ENCODE measurements at places on chromosomes 3 and 15.

- DNase-seq: peak; percentile 80
Observed at GRCh38 chr3:107927361-107928083, 163.3 kb downstream of the CD47 start.

DNA sequence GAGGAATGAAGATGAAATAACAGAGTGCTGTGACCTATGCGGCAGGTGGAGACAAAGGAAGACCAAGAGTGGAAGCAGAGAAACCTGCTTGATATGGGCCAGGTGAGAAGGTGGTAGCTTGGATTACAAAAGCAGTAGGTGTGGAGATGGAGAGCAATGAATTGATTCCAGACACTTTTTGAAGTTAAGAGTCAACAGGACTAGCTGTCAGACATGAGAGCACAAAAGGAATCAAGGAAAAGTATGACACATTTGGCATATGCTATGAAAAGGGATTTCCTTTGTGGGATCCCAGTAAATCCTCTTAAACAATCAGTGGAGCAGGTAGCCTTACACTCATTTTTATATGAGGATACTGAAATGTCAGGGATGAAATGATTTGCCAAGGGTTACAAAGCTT is 160.5 kb downstream of the GREM1 start:
- no peak for DNase-seq

DNA sequence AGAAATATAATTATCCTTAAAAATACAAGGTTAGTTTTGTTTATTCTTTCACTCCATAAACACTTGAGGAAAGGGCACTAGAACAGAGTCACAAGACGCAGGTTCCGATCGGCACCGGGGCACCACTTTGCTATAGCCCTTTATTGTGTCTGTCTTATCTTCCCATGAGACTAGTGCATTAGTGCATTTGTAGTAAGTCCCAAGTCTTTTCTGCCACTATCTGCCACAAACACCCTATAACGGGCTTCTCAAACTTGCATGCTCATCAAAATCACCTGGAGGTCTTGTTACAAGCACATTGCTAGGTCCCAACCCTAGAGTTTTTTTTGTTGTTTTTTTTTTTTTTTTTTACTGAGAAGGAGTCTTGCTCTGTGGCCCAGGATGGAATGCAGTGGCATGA is 213.1 kb downstream of the FOXP1 start:
- DNase-seq: no peak

DNA sequence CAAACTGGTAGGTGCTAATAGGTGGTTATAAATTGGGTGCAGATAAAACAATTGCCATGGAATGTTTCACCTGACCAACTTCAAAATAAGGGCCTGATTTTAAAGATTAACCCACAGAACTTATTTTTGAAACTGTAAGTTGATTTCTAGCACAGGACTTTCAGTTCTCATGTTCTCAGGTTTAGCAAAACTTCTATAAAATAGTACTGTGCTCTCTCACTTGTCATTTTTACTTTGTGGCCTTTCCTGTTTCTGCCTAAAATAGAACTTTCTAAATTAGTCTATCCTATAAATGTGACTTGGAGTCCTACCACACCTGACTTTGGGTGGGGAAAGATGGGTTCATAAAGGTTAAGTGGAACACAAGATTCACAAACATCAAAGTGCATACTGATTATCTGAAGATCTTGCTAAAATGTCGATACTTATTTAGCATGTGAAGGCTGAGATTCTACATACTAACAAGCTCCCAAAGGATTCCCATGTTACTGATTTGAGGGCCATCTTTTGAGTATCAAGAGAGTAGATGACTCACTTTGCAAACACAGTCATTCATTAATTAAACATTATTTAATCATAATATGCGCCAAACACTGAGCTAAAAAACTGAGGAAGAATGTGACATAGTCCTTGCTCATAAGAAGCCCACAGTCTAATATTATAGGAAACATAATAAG is 38.6 kb downstream of the BTLA start:
- DNase-seq: peak; percentile 78

DNA sequence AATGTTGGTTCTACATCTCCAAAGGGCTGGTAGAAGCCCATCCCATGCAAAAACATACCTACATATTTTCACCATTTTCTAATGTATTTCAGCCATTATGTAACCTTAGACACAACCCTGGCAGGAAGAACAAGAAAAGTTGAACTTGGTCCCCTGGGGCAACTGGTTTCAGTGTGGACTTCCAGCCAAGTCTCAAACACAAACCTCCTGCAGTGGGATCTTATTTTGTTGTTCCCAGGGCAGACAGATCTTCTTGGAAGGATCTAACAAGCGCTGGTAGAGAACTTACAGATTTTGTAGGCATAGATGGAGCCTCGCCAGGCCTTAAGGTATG is 96.3 kb downstream of the ADAMTS17 start:
- no peak for DNase-seq

DNA sequence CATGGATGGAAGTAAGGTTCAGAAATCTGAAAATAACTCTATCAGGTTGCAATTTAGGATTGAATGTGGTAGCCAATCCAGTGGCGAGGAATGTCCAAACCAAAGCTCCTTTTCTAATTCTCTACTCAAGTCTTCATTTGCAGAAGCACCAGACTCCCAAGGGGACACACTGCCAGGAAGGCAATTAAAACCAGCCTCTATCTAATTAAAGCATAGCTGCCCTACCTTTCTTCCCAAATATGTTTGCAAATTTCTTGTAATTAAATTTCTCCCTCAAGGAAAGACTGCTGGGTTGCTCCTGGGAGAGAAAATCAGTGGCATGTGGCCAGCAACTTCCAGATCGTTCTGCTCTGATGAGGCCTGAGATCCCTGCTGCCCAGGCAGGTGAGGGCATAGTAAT is 153.4 kb upstream of the MCTP2 start:
- no peak for DNase-seq

DNA sequence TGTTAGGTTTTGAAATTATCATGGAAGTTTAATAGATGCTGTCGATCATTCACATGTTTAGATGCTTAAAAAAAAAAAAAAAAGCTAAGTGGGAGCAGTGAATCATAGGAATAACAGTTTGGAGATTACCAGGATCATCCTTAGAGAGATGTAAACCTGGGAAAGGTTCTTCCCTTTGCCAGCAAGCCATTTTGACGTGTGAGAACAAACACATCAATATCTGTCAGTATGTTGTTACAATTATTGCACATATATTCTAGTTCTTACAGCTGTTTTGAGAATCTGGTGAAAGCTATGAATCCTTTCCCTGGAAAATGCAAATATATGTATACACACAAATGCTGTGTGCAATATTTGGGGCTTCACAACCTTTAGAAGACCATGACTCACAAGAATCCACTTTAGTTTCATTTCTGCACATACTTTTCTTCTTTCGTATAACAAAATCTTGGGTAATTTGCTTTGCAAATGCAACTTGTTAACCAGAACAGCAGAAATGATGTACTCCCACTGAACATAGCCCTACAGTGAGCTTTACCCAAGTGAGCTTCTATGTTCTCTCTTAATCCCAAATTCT is 12.0 kb downstream of the NFKBIZ start:
- DNase-seq: peak; percentile 37

DNA sequence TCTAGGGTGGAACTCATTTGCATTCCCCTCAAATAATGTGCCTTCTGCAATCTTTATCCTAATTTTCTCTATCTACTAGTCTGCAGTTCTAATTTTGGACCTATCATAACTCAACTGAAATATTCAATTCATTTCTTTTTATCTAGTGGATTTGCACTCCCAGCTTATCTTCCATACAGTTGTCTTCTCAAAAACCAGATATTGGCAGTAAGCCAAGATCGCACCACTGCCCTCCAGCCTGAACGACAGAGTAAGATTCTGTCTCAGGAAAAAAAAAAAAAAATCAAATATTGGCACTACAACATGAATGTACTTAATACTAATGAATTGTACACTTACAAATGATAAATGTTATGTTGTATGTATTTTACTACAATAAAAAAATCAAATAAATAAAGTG is 18.0 kb upstream of the CHMP2B start:
- DNase-seq: no peak

DNA sequence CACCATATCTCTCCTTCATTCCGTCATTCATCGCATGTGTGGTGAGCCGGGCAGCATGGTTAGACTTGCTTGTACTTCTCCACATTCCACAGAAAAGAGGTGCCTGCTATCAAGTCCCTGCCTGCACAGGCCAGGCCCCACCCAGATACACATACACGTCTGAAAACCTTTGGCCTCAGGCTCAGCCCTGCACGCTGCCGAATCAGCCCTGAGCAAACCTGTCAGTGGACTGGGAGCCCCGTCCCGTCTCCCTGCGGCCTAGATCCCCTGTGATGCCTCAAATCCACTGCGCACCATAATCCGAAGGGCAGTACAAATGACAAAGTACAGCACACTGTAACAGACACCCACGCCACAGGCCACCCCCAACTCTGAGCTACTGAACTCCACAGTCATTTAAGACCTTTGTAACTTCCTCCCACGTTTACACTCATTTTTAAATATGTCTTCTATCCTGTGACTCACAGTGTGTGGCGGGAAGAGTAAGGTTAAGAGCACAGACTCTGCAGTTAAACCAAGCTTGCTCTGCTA is 67.1 kb downstream of the MB21D2 start:
- DNase-seq: peak; percentile 79

DNA sequence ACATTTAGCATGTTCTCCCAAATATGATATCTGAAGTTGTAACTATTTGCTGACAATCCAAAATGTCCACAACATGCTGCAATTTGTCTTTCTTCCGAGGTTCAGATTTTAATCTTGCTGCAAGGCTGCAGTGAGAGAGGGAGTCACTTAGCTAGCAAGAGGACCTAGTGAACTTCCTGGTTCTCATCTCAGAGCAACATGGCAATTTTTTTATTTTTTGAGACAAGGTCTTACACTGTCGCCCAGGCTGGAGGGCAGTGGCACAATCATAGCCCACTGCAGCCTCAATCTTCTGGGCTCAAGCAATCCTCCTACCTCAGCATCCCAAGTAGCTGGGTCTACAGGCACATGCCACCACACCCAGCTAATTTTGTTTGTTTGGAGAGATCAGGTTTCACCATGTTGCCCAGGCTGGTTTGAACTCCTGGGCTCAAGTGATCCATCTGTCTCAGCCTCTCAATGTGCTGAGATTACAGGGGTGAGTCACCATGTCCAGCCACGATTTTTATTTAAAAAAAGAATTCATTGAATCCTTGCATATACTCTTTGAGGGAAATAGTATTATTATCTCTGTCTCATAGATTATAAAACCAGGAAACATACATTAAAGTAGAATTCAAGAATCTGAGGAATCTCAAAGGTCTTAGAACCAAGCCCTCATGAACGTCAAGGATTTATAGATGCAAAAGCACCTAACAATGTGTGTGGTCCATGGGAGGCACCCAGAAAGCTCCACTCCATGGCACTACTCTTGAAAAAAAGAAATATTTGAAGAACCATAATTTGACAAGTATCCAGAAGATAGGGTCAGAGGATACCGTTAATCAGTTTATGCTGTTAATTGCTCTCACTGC is 9.1 kb downstream of the HDC start:
- no peak for DNase-seq

- DNase-seq: no peak
Observed at GRCh38 chr15:101478701-101479341, 10.7 kb downstream of the PCSK6 start.

GRCh38 chr15:51062736-51063135 is 32.0 kb downstream of the TNFAIP8L3 start:
- DNase-seq: no peak

DNA sequence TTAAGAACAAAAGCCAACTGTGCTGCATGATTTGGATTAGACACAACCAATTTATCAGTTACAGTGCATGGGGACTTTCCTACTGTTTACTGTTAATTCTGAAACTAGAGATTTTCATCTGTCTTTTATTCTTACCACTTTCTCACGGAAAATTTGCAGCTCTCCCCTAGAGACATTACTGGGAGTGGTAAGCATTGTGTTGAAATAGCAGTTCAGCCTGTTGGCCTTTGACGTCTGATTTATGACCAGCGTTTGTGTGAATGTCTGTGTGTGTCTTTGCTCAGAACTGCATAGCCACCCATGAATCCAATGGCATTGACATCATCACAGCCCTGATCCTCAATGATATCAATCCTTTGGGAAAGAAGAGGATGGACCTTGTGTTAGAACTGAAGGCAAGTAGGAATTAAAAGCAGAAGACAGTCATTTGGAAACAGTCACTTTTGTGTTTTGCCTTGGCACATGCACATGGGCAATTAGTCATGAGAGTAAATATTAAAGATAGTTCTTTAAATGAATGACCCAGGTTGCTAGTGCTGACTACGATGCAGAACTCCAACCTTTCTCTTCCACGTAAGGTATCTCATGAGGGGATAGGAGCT is 202.2 kb upstream of the BHLHE40 start:
- DNase-seq: peak; percentile 86

DNA sequence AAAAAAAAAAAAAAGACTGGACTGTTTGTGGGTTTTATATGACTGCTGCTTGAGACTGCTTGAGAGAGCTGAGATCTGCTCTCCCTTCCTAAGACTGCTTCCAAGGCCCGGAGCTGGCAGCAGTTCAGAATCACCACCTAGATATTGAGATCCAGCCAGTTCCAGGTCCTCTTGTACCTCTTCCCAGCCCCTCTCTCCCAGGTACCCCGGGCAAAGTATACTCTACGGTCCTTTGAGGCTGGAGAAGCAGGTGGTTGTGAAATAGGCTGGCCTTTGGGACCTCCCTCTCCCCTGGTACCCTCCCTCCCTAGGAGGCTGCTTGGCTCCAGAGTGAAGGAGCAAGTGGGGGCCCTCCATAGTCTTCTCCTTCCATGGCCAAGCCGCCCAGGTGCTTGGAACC is 12.6 kb upstream of the BAHD1 start:
- DNase-seq: no peak
